Spleen (tissue), 13 donors: ENCODE measurements at places on chromosomes 11 and 22.

GRCh38 chr11:32962016-32962415, 53.7 kb upstream of the DEPDC7 start:
- DNase-seq: no peak

DNA sequence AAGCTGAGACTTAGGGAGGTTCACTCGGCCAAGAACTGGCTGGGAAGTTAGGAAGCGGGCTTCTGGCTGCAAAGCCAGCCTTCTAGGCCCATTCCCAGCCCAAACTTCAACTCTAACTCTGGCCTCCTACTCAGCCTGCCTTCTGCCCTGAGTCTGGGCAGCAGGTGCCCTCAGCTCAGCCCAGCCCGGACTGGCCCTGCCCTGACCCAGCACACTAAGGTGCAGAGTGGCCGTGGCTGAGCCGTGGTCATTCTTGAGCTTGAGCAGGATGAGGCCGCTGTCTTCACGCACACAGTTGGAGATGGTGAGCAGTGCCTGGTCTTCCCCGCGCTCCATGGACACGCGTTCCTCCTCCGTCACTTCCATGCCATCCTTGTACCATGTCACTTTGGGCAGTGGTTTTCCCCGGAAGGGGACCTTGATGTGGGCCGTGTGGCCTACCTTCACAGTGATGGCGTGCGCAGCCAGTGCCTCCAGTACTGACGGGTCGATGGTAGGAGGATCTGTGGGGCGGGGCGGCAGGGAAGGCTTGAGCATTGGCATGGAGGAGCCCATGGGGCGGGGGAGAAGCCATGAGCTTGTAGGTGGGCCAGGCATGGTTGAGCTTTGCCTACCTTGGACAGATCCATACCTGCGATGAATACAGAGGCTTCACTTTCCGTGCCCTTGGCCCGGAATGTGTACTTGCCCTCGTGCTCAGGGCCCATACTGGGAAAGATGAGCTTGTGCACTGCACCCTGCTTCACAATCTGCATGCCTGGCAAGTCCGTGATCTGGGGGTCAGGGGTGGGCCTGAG, 12.1 kb downstream of the IGSF22 start:
- peak; percentile 65 for DNase-seq

- no peak for DNase-seq
These were observed 2.1 kb downstream of the LGALS1 start for GRCh38 chr22:37677493-37677974.

DNA sequence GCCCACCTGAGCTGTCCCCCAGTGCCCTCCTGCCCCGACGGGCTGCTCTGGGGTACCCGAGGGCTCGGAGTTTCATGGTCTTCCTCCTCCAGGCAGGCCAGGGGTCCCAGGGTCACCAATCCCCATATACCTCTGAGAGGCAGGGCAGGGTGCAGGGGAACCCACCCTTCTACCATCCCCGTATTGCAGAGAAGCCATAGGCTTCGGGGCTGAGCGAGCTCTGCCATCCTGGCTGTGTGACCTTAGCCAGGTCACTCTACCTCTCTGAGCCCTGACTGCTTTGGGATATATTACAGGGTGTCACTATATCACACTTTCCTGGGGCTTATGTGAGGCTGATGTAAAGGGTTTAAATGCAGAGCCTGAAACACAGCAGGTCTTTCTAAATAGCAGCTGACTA, 57.4 kb downstream of the NAT10 start:
- DNase-seq: no peak

GRCh38 chr11:41784513-41785335, 325.3 kb upstream of the LRRC4C start:
- DNase-seq: no peak

- no peak for DNase-seq
These were observed 3.6 kb downstream of the RTN4RL2 start for GRCh38 chr11:57463671-57464538.
